Hepatocyte (in vitro differentiated cells): ENCODE measurements at places on chromosomes 13 and 19. TPM values are rescaled to one million over a fixed set of nuclear protein-coding genes. Genes with fewer than 3 reads are reported as not detected.

Gene ZNF587B
- 13.9 and 16.8 TPM in 2 replicates for total RNA-seq

Gene PEAK3
- total RNA-seq, result not detected in 2 replicates

- no peaks in the 10 kb centered on the region for H3K4me1 ChIP-seq
- DNase-seq, result peak; percentile 49
- H3K36me3 ChIP-seq, result no peaks in the 10 kb centered on the region
- H3K27ac ChIP-seq, result peak overlapping the region; percentile 85
Measured at GRCh38 chr19:55339889-55340783, 460 bp downstream of the KMT5C start.

DNA sequence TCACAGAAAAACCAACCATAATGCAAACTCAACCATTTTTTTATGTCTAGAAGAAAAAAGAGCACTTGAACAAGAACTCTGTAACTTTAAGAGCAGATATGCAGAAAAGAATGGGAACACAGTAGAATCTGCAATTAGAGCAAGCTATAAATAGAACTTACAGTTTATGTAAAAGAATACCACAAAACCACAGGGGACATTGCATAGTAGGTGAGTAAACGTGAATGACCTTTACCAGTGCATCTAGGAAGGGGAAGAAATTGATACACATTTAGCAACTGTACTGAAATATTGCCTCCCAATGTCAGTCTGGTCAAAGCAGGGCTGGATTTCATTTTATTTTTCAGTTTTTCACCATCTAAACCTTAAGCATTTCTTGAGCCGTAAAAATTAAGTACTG, 242.2 kb upstream of the EDNRB start:
- no peak for DNase-seq
- H3K27ac ChIP-seq, result no peak overlapping the region
- no peaks in the 10 kb centered on the region for H3K27me3 ChIP-seq
- H3K4me3 ChIP-seq, result no peak overlapping the region
- no peaks in the 10 kb centered on the region for H3K4me1 ChIP-seq
- H3K36me3 ChIP-seq, result no peaks in the 10 kb centered on the region

DNA sequence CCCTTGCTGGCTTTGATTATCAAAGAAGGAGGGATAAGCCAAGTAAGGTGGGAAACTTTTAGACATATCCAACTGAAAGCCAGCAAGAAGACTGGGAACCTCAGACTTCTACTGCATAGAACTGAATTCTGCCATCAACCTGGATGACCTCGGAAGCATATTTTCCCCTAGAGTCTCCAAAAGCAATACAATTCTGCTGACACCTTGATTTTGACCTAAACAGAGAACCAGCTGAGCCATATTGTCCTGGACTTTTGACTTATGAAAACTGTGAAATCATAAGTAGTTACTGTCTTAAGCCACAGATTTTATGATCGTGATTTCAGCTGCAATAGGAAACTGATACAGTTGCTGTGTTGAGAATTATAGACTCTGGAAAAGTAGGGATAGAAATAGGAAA, 227.6 kb downstream of the PCDH20 start:
- H3K36me3 ChIP-seq, result no peaks in the 10 kb centered on the region
- H3K4me3 ChIP-seq, result no peak overlapping the region
- H3K27ac ChIP-seq, result no peak overlapping the region
- H3K27me3 ChIP-seq, result no peaks in the 10 kb centered on the region

DNA sequence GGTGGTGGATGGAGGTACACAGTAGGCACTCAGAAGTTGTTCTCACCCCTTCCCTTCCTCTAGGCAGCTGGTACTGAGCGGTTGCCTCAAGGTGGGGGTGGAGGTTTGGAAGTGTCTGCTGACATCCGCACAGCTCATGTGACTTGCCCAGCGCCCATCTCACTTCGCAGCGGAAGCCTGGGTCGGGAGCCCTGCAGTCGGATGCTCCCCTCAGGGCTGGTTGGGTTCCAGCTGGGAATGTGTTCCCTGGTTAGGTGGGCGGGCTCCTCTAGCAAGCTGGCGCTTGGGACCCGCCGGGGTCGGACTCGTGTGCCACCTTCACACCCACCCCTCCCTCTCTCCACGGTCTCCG, 10.2 kb downstream of the PPP1R37 start:
- peak overlapping the region; percentile 94 for H3K27ac ChIP-seq
- H3K4me1 ChIP-seq, result peaks cover 70% of the 10 kb centered on the region
- H3K36me3 ChIP-seq, result no peaks in the 10 kb centered on the region
- no peaks in the 10 kb centered on the region for H3K27me3 ChIP-seq

DNA sequence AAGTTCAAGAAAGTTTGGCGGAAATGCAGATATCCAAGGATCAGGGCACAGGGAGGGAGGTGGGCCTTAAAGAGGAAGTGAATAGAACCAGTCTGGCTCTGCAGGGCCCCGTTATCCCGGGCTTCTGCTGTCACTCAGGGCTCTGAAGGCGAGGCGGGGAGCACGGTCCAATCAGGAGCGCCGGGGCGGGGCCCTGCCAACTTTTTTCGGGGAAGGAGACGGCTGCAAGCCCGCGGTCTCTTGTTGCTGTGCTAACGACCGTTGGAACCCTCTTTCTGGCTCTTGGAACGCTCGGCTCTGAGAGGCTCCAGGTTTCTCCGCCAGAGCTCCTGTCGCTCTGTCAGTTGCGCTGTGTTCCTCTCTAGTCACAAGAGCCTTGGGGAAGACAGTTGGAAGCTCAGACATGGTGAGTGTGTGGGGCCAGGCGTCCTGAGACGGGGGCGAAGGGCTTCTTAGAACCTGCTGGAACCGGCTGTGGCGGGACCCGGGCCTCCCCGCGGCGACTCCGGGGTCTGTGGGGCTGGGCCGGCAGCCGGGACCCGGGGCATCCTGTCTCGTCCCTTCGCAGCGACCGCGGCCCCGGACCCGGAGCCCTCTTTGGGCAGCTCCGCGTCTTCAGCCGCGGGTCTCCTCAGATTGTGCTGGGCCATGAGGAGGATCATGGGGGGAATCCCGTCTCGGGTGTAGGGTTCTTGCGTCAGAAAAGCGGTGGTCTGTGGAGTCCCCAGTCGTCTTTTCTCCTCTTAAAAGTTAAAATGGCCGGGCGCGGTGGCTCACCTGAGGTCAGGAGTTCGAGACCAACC, 27.7 kb downstream of the ZNF844 start:
- peak overlapping the region; percentile 87 for H3K4me3 ChIP-seq
- peak; percentile 89 for DNase-seq
- H3K4me1 ChIP-seq, result peaks cover 5% of the 10 kb centered on the region
- no peaks in the 10 kb centered on the region for H3K36me3 ChIP-seq
- H3K27me3 ChIP-seq, result no peaks in the 10 kb centered on the region

GRCh38 chr19:1122972-1123363, 19.2 kb downstream of the GPX4 start:
- no peaks in the 10 kb centered on the region for H3K27me3 ChIP-seq
- no peak overlapping the region for H3K4me3 ChIP-seq
- H3K4me1 ChIP-seq, result no peaks in the 10 kb centered on the region
- DNase-seq, result peak; percentile 75
- no peak overlapping the region for H3K27ac ChIP-seq

GRCh38 chr19:42683917-42684513, 56.3 kb downstream of the PSG3 start:
- H3K27ac ChIP-seq, result no peak overlapping the region
- no peak for DNase-seq
- no peaks in the 10 kb centered on the region for H3K27me3 ChIP-seq
- H3K36me3 ChIP-seq, result no peaks in the 10 kb centered on the region
- H3K4me3 ChIP-seq, result no peak overlapping the region

DNA sequence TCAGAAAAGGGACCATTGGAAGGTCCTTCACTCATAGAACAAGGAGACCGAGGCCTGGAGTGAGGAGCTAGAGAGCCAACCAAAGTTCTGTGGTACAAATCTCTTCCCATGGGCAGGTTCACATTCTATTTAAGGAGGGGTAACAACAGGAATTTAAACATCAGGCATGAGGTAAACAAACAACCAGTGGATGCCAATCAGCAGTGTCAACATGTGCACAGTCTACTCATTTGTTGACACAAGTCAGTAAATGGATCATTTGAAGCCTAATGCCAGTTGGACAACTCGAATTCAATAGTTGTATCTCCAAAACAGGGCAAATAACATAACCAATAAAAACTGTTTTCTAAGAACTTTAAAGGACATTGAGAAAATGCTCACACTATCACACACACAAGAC, 6.3 kb upstream of the DOCK9 start:
- no peak overlapping the region for H3K27ac ChIP-seq
- H3K27me3 ChIP-seq, result no peaks in the 10 kb centered on the region
- no peak for DNase-seq
- no peaks in the 10 kb centered on the region for H3K36me3 ChIP-seq
- H3K4me3 ChIP-seq, result no peak overlapping the region

- no peaks in the 10 kb centered on the region for H3K27me3 ChIP-seq
- H3K4me1 ChIP-seq, result no peaks in the 10 kb centered on the region
- peak overlapping the region; percentile 63 for H3K27ac ChIP-seq
- H3K4me3 ChIP-seq, result no peak overlapping the region
- DNase-seq, result no peak
Measured at GRCh38 chr19:16272945-16273344, 51.7 kb upstream of the KLF2 start.

DNA sequence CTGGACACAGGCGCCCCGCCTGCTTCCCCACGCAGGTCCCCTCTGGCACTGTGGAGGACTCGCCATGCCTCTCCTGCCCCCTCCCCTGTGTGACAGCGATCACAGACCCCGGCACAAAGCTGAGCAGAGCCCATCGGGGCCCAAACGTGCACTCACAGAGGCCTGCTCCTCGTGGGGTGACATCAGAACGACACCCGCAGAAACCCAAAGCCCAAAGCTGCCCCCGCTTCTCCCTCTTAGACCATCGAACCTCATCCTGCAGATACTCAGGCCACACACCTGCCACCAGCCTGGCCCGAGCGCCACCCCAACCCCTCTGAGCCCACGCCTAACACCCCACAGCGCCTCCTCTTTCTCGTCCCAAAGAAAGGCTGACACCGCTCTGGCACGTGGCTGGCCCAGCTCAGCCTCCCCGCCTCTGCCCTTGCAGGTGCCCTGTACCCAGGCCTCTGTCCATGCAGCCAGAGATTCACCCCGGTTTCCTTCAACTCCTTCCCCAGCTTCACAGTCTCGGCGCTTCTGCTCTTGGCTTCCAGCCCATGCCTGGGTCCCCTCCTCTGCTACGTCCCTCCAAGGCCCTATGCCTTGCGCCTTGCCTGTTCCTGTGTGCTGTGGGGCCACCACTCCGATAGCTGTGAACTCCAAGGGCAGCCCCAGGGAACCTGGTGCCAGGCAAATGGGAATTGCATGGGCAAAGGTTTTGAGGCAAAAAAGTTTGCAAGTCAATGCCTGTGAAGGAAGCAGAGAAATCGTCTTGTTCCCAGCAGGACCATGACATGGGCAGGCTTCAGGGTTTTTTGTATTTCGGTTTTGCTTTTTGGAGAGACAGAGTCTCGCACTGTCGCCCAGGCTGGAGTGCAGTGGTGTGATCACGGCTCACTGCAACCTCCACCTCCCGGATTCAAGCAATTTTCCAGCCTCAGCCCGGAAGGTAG, 831 bp upstream of the CBARP start:
- peaks cover 22% of the 10 kb centered on the region for H3K4me1 ChIP-seq
- no peaks in the 10 kb centered on the region for H3K36me3 ChIP-seq
- DNase-seq, result no peak
- H3K4me3 ChIP-seq, result no peak overlapping the region
- no peaks in the 10 kb centered on the region for H3K27me3 ChIP-seq

- no peak for DNase-seq
- H3K4me3 ChIP-seq, result no peak overlapping the region
- no peaks in the 10 kb centered on the region for H3K36me3 ChIP-seq
- no peak overlapping the region for H3K27ac ChIP-seq
- peaks cover 8% of the 10 kb centered on the region for H3K27me3 ChIP-seq
Measured at GRCh38 chr19:51681286-51681941, 11.7 kb upstream of the SPACA6 start.

GRCh38 chr13:113210833-113211232, 1.4 kb downstream of the CUL4A start:
- H3K36me3 ChIP-seq, result no peaks in the 10 kb centered on the region
- no peak for DNase-seq
- H3K4me3 ChIP-seq, result peak overlapping the region; percentile 38
- peaks cover 18% of the 10 kb centered on the region for H3K4me1 ChIP-seq
- H3K27ac ChIP-seq, result no peak overlapping the region

DNA sequence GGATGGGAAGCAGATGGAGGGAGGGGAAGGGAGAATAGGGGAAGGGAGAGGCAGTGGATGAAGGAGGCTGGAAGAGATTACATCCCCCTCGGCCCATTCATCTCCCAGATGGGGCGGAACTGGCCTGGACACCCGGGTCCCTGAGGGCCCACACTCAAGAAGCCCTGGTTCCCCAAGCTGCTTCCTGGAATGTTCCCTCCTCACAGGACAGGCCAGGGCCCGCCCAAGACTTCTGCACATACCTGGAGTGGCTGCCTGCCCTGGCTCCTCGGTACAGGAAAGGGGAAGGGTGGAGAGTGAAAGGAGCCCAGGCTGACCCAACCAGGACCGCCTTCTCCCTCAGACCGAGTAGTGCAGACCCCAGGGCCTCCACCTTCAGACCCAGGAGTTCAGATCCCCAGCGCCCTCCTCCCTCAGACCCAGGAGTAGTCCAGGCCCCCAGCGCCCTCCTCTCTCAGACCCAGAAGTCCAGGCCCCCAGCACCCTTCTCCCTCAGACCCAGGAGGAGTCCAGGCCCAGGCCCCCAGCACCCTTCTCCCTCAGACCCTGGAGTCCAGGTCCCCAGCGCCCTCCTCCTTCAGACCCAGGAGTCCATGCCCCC, 489 bp downstream of the NTF4 start:
- no peaks in the 10 kb centered on the region for H3K36me3 ChIP-seq
- H3K27ac ChIP-seq, result peak overlapping the region; percentile 57
- no peak overlapping the region for H3K4me3 ChIP-seq
- peaks cover 15% of the 10 kb centered on the region for H3K27me3 ChIP-seq
- H3K4me1 ChIP-seq, result peaks cover 7% of the 10 kb centered on the region

DNA sequence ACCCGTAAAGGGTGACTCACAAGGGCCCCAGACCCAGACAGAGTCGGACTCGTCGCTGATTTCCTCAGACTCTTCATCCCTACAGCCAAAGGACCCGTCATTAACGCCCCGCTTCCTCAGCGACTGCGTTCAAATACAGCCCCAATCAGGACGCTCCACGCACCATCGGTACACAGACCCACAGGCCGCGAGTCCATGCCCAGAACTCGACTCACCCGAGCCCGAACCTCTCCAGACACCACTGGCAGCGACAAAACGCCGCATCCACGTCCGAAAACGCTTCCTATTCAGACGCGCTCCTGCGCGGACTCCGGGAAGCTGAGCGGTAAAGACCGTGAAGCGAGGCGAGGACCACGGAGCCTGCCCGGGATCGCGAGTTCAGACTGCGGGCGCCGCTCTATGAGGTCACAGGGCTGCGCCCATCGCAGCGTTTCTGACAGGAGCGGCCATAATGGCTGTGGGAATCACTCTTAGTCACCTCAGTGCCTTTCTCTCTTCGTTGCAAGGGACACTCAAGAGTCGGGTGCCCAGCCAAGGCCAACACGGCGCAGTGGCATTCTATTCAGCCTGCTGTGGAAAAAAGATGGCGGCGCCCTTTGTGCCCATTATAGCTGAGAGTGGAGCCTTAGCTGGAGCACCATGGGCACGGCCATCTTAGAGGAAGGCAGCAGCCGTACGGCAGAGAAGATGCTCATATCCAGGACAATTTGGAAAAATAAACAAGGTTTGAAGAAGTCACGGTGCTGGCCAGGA, at the start of gene ZNF614:
TSS of gene ZNF614 (minus strand) at position 353 of the 753 bp plus-strand sequence. CDS start 2,634 bp downstream, outside the sequence.
- H3K4me3 ChIP-seq, result peak within 1 kb of the TSS; percentile 85
- peak within 1 kb of the TSS; percentile 98 for H3K27ac ChIP-seq
- H3K36me3 ChIP-seq, result peaks cover 4% of the 10 kb centered on the region
- DNase-seq, result peak; percentile 93
- H3K27me3 ChIP-seq, result no peaks in the 10 kb centered on the region
- peaks cover 10% of the 10 kb centered on the region for H3K4me1 ChIP-seq
